Suprapubic skin (tissue), 4 donors: ENCODE measurements at places on chromosomes 16 and 17.

DNA sequence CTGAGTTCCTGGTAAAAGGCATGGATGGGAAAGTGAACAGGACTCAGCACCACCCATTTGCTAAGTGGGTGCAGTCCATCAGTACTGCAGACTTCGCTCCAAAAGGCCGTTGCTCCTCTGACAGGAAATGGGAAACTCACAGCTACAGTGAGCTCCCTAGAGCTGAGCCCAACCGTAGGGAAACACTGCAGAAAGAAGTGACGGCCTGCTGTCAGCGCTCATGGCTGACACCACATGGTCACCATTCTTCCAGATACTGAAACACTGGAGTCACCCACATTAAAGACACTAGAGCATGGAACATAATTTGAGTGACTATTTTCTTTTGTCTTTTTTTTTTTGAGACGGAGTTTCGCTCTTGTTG, 31.9 kb downstream of the UBE2O start:
- DNase-seq: no peak

DNA sequence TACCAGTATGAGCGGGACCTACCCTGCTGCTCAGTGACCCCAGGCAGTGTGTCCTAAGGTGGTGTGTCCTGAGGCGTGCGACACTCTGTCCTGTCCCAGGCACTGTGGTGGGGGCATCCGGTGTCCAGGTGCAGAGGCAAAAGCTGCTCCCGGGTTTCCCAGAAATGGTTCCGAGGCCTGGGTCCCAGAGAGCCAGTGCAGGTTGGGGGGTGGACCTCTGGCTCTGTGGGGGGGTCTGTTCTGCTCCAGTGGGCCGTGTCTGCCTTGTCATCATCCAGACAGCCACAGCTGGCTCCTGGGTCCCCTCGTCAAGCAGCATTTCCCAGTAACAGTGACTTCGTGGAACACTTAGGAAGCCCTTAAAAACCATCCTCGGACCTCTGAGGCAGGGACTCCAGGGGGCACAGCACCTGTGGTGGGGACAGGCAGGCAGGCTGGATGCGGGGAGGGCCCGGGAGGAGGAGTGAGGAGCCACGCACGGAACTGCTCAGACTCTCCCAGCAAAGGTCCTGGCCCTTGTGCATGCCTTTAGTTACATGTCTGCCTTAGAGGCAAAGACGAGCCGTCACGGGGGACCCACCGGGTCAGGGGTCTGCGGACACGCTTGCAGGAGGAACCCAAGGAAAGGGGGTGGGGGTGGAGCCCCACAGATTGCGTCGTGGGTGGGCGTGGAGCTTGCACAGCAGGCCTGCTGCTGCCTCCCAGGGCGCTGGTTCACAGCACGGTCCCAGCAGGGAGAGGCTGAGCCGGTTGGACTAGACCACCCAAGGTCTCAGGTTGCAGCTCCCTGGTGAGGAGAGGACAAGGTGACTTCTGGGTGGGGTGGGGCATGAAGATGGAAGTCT, 5.6 kb downstream of the SLC16A3 start:
- DNase-seq: peak; percentile 70

- no peak for DNase-seq
These were observed 4.8 kb upstream of the ANKRD11 start for GRCh38 chr16:89495121-89495520.

- DNase-seq: peak; percentile 61
These were observed 173.1 kb upstream of the NLRP1 start for GRCh38 chr17:5757314-5757907.

- DNase-seq: no peak
These were observed 1.7 kb downstream of the TBKBP1 start for GRCh38 chr17:47695429-47696376.
